ENCODE measurements at places on chromosomes 2 and 18. TPM values are rescaled to one million over a fixed set of nuclear protein-coding genes. Genes with fewer than 3 reads are reported as not detected.

UCN gene
- not detected for total RNA-seq

SSB gene
- total RNA-seq: 50.9 TPM

AQP12A gene
- total RNA-seq: not detected

DSC3 gene
- not detected for total RNA-seq

HDHD2 gene
- 42.7 TPM for total RNA-seq

SCN3A gene
- 0.87 TPM for total RNA-seq

DNA sequence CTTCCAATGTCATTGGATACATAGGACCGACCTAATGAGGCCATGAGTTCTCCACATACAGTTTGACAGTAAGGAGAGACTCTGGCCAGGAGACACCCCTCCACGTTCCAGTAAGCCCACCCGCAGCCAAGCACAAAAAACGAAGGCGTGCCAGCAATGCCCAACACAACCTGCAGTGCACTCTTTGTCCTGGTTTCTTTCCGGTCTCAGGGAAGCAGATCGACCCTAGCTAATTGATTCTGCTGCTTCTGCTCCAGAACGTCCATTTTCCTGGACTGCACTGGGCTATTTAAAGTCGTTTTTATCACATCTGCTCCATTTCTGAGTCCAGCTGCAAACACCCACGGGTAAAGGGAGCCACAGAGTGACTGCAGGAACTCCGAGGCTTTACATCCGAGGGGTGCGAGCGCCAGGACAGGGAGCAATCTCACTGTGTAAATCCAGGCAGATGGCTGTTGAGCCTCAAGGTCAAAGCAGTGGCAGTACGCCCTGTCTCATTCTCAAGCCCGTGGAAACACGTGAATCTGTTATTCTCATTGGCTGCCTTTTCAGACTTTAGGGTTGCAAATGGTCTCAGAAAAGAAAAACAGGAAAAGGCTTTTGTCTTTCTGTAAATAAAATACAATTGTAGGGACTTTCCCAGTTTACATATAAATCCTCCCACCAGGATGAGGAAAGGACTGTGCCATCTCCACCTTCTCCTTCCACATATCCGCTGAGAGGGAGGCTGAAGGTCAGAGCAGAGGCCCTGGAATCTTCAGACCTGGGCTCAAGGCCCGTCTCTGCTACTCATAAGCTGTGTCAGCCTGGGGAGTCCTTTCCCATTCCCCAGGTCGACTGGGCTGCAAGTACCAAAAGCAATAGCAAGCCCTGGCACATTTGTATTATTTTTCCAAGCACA lies 40.7 kb downstream of the TMEM163 start:
- H3K27ac ChIP-seq: no peak overlapping the region
- H3K4me1 ChIP-seq: peaks cover 34% of the 10 kb centered on the region
- no peak overlapping the region for H3K4me3 ChIP-seq
- no peaks in the 10 kb centered on the region for H3K36me3 ChIP-seq
- H3K27me3 ChIP-seq: no peaks in the 10 kb centered on the region

GRCh38 chr2:64637931-64638330 lies 15.8 kb downstream of the SERTAD2 start:
- peaks cover 53% of the 10 kb centered on the region for H3K4me1 ChIP-seq
- no peak overlapping the region for H3K4me3 ChIP-seq
- peak overlapping the region; percentile 60 for H3K27ac ChIP-seq
- peaks cover 33% of the 10 kb centered on the region for H3K36me3 ChIP-seq
- H3K27me3 ChIP-seq: no peaks in the 10 kb centered on the region
- DNase-seq: no peak

DNA sequence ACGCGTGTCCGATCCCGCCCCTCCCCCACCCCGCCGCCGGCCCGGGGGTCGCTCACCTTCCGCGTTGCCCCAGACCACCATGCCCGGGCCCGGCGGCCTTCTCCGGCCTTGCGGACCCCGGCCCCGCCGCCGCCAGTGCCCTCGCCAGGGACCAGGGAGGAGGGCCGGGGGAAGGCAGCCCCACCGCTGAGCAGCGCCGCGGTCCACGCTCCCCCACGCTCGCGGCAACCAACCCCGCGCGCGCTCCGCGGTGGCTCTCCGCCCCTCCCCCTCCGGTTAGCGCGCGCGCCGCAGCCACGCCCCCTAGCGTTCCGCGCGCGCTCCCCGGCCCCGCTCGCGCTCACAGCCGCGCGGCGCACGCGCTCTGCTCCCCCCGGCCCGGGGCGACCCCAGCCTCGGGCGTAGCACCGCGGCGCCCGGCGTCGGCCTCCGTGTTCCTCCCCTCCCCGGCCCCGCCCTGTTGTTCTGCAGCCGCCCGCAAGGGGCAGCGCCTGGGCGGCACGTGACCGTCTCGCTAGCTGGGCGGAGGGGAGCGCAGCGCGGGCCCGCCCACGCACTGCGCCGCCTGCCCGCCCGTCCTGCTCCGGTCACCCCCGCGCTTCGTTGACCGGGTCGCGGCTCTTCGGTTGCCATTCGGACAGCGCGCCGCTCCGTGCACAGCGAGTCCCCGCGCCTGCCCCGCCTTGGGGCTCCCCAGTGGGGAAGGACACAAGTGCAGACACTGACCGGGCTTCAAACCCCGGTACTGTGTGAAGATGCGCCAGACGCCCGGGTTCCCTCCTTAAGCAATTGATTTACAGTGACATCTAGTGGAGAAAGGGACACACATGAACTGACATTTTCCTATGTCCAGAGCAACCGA lies at the start of gene REV1:
Gene REV1 (minus strand): TSS at position 257 of the 862 bp plus-strand sequence. CDS start 25,042 bp downstream, outside the sequence.
- H3K4me1 ChIP-seq: peaks cover 14% of the 10 kb centered on the region
- peak; percentile 91 for DNase-seq
- peak within 1 kb of the TSS; percentile 97 for H3K4me3 ChIP-seq
- no peaks in the 10 kb centered on the region for H3K27me3 ChIP-seq
- H3K36me3 ChIP-seq: no peaks in the 10 kb centered on the region

GRCh38 chr2:232809349-232810124 lies 33.2 kb upstream of the KCNJ13 start:
- no peaks in the 10 kb centered on the region for H3K4me1 ChIP-seq
- no peak for DNase-seq
- no peak overlapping the region for H3K4me3 ChIP-seq
- H3K27me3 ChIP-seq: no peaks in the 10 kb centered on the region
- H3K27ac ChIP-seq: no peak overlapping the region
- peaks cover 56% of the 10 kb centered on the region for H3K36me3 ChIP-seq

DNA sequence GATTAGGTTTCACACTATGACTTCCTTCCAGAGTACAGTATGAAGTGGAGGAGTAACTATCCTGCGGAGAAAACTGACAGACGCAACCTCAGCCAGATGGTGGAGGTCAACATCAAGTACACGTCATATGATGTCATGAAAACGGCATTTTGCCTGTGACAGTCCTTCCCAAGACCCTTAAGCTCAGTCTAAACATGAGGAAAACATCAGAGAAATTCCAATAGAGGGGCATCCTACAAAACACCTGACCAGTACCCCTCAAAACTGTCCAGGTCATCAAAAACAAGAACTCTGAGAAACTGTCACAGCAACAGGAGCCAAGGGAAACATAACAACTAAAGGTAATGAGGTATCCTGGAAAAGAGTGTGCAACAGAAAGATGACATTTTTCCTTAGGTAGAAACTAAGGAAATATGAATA lies 1.7 kb downstream of the RNU4ATAC start:
- peaks cover 59% of the 10 kb centered on the region for H3K4me1 ChIP-seq
- no peak overlapping the region for H3K4me3 ChIP-seq
- DNase-seq: peak; percentile 67
- H3K36me3 ChIP-seq: no peaks in the 10 kb centered on the region

DNA sequence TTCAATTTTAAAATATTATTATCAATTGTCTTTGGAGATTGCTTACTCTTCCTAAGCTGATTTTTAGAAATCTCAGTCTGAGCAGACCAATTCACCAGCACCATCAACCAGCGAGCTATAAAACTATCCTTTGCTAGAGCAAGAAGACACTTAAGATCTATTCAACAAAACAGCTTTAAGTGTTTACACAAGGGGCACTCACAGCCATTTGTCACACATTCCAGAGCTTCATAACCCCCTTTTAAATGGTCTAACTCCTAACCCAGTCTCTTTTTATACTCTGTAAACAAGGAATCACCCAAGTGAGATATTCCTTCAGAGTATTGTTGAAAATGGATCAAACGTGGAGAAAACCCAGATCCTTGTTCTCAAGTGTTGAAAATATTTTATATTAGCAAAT lies 1294.1 kb upstream of the CHAC2 start:
- no peaks in the 10 kb centered on the region for H3K36me3 ChIP-seq
- H3K4me1 ChIP-seq: no peaks in the 10 kb centered on the region
- DNase-seq: peak; percentile 9
- no peak overlapping the region for H3K27ac ChIP-seq

DNA sequence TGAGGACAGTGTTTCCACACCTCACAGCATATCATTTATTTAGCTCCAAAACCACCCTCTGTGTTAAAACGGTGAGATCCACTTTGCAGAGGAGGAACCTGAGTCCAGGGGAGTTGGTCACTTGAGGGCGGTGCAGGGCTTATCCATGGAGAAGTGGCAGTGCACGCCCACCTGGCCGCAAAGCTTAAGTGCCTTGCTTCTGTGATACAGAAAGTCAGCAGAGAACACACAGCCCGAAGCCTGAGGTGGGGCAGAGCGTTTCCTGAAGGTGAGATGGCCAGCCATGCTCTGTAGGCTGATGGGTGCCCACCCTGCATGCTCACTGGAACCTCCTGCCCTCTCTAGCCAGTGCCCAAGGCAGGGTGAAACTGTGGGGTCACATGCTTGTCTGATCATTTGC lies 87.3 kb downstream of the SH3RF3 start:
- no peaks in the 10 kb centered on the region for H3K36me3 ChIP-seq
- H3K27ac ChIP-seq: no peak overlapping the region
- DNase-seq: no peak
- peaks cover 6% of the 10 kb centered on the region for H3K27me3 ChIP-seq
- H3K4me1 ChIP-seq: peaks cover 44% of the 10 kb centered on the region

DNA sequence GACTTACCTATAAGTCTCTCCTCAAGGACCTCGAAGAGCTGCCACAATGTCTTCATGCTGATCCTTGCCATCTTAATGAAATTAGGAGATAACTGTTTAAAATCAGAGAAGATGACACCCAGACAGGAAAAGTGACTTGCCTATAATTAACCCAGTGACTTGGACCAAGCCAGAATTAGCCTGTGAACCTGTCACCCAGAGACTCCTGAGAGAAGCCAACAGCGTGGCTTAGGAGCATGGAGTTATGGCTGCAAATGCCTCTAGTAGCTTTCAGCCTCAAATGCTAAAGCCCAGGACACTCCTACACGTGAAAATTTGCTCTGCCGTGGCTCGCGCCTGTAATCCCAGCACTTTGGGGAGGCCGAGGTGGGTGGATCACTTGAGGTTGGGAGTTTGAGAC lies 104.2 kb downstream of the GBX2 start:
- no peak overlapping the region for H3K4me3 ChIP-seq
- H3K27me3 ChIP-seq: no peaks in the 10 kb centered on the region
- H3K4me1 ChIP-seq: no peaks in the 10 kb centered on the region
- H3K27ac ChIP-seq: no peak overlapping the region

GRCh38 chr2:8547284-8548064 lies 134.4 kb upstream of the ID2 start:
- no peak for DNase-seq
- H3K4me1 ChIP-seq: peaks cover 14% of the 10 kb centered on the region
- no peak overlapping the region for H3K27ac ChIP-seq
- no peaks in the 10 kb centered on the region for H3K36me3 ChIP-seq
- no peak overlapping the region for H3K4me3 ChIP-seq
- H3K27me3 ChIP-seq: no peaks in the 10 kb centered on the region

- H3K27ac ChIP-seq: no peak overlapping the region
- H3K4me1 ChIP-seq: no peaks in the 10 kb centered on the region
- no peaks in the 10 kb centered on the region for H3K27me3 ChIP-seq
- no peaks in the 10 kb centered on the region for H3K36me3 ChIP-seq
Measured at GRCh38 chr2:12787891-12788801, 71.4 kb downstream of the TRIB2 start.

Measured in stomach (tissue), 19 donors.